NB4 (cell line): ENCODE measurements at places on chromosomes 11 and 22.

- peak; percentile 45 for DNase-seq
Observed at GRCh38 chr11:69641681-69642548, 959 bp downstream of the CCND1 start.

DNA sequence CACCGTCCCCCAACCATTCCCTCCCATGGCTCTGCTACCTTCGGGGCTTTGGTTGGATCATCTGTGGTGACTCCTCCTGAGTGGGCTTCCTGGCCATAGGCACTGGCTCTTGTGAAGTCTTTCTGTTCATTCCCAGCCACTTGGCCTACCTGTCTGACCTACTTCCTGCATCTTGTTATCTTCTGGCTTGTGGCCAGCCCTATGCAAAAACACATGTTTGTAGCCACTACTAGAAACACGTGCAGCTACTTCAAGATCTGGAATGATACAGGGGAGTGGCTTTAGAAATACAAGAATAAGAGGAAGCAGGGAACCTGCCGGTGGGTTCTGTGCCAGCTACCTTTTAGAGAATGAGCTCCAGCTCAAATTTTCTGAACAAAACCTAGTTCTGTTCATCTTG is 20.9 kb downstream of the RCOR2 start:
- DNase-seq, result no peak

- no peak for DNase-seq
Observed at GRCh38 chr11:21866781-21867180, 326.1 kb upstream of the ANO5 start.

DNA sequence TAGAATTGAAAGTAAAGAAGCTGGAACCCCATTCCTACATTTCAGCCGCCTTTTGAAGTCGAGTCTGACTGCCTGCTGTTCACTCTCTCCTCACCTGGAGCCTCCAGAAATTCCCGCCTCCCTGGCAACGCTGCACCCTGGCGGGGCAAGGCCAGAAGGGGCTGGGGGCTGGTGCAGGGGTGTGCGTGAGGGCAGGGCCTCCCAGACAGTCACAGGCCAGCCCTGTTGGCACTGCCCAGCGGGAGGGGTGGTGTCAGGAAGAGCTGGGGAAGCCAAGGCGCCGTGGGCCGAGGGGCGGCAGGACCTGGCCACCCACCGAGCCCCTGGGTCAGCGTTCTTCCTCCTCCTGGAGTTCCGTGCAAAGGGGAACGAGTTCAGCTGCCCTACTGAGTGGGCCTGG is 123.2 kb downstream of the KCNQ1OT1 start:
- DNase-seq, result no peak

GRCh38 chr11:61369372-61370348 is 7.5 kb downstream of the TMEM138 start:
- no peak for DNase-seq

- no peak for DNase-seq
Observed at GRCh38 chr11:108693852-108694251, 29.0 kb downstream of the DDX10 start.

DNA sequence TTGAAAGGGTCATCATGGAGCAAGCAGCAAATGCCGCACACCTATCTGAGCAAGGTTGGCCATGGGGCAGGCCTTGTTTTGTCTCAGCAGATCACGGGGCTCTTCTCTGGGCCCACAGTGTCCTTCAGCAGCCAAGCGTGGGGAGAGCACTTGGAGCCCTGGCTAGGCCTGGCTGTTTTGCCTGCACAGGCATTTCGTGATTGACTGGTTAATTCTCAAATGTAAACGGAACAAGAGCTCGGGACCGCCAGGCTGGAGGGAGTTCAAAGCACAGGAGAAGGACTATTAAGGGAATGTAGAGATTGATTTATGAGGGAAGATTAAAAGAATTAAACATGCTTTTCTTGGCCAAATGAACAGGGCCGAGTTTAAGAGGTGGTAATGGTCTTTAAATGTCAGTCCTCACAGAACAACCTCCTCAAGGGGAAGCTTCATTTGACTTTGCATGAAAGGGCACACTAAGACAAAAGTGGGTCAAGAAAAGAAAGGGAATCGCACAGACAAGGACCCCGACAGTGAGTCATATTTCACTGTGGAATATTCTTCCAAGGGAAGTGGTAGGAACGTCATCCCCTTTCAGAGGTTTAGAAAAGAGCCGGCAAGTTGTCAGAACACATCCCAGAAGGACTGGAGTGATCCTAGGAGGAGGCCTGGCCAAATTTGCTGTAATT is 20.7 kb downstream of the SPON1 start:
- no peak for DNase-seq

GRCh38 chr11:100687630-100688395 is 725 bp downstream of the ARHGAP42 start:
- peak; percentile 25 for DNase-seq

DNA sequence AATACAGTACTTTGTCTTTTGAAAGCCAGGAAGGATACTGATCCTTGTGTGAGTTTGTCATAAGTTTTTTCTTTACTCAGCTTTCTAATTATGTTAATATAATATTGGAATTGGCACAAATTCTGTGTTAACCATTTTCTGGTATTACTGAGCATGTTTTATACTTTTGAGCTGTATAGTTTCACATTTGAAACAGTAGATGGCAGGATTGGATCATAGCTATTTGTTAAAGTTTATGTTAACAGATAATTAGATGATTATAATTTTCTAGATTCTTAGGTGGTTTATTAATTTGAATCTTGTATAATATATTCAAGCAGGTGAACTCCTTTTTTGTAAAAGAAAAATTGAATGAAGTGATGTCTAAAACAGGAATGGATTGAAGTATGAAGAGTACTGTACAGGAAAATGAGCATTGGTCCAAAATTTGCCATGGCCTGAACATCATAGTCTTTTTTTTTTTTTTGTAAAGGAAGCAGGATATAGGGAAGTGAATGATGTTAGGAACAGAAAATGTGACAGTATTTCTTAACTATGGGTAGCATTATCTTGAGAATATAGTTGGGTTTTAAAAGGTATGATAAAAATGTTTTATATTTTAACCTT is 102.0 kb downstream of the CYP2R1 start:
- DNase-seq, result peak; percentile 26

- no peak for DNase-seq
Observed at GRCh38 chr22:27110665-27111451, 453.5 kb downstream of the MIAT start.

DNA sequence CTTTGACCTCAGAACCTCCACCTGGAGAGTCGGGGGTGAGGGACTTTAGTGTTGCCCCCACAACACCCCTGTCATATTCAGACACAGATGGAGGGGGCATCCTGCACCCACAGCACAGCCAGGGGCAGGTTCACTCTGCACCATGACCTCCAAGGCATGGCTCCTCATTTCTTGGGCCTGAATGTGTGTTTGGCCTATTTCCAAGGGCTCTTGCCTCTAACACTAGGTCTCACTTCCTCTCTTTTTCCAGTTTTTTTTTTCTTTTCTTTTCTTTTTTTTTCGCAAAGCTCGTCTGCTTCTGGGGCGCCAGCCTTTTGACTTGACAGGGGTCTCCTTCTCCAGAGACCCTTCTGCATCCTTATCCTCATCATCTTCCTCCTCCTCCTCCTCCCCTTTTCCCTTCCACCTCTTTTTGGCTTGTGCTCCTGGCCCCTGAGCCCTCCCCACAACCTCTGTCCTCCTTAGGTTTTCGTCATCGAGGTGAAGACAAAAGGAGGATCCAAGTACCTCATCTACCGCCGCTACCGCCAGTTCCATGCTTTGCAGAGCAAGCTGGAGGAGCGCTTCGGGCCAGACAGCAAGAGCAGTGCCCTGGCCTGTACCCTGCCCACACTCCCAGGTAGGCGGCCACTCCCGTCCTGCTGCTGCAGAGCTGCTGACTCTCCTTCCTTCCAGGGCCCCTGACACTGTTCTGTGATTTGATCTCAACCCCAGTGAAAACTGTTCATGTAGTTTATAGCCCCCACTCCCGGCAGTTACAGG is 3.8 kb downstream of the NCF4 start:
- DNase-seq, result no peak

- no peak for DNase-seq
Observed at GRCh38 chr11:46631676-46632075, 14.3 kb downstream of the ATG13 start.

- DNase-seq, result no peak
Observed at GRCh38 chr22:37672920-37673455, 2.4 kb upstream of the LGALS1 start.

DNA sequence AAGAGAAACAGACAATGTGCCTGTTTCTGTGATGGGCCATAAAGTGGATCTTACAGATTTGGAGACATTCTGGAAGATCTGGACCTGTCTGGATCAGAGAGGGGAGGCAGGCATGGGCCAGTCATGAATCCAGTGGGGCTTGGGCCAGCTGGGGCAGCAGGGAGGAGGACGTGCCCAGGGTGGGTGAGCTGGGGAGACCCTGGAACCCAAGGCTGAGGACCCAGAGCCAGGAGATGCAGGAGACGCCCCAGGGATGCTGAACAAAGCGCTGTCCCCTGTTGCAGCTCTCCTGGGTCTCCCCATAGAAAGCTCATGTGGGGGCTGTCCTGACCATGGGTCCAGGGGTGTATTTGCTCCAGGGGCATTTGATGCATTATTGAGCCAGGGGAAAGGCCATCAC is 1.5 kb upstream of the APOBEC3A start:
- DNase-seq, result no peak

DNA sequence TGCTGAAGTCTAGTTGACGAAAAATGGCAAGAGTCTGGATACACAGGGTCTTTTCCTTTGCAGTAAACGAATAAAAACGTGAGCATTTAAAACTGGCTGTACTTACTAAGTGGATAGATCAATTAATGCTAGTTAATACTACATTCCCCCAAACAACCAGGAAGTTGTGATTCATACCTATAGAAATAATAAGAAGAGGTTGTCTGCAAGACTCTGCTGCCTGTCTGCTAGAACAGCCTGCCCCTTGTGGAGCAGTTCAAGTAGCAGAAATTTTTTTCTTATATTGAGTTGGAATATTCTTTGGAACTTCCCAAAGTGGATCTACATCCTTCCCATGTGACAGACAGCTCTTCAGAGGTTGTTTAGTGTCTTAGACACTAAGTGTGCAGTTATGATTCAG is 86.8 kb downstream of the TEAD1 start:
- no peak for DNase-seq

DNA sequence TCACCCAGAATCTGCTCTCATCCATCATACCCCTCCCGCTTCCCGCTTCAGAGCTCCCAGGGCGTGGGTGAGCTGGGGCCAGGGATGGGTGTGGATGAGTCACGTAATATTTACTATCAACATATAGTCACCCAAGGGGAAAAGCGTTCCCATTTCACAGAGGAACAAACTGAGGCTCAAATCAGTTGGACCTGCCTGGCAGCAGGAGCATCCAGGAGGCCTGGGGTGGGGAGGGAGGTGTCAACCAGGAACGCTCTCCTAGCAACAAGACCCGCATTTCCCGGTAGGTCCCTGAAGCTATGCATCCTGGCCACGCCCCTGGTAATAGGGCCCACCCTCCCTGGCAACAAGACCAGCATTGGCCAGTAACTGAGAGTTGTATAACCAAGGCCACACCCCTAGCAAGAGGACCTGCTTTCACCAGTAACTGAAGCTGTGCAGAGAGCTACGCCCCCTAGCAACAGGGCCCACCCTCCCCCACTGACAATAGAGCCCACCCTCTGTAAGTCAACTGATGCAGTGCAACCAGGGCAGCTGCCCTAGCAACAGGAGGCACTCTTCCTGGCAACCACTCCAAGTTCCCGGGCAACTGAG is 32.7 kb upstream of the TXNRD2 start:
- peak; percentile 85 for DNase-seq

DNA sequence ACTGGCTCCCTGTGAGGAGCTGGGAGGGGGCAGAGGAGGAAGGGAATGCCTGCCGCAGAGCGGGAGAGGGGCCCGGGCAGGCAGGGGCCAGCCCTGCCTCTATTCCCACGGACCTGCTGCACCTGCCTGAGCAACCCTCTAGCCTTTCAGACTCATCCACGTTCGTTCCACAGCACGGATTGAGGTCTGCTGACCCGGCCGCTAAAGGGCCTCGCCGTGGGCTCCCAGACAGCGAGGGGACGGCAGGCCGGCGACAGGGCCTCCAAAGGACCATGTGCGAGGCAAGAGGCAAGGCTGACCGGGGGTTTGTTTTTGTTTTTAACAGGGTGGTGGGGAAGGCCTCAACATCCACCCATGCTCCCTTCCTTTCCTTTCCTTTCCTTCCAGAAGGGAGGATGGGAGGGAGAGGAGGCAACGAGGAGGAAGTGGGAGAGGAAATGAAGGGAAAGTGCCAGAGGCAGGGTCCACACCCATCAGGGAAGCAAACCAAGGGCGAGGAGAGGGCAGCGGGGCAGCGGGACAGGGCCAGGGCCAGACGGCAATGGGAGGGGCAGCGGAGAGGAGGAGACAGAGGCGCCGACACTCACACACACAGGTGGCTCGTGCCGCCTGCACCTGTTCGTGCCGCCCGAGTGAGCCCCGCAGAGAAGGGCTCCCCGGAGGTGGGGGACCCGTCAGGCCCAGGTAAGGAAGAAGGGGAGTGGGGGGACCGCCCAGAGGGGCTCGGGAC is 7.5 kb downstream of the LRFN4 start:
- DNase-seq, result no peak

- DNase-seq, result peak; percentile 74
Observed at GRCh38 chr22:17774206-17774925, at the start of gene BID. Gene BID (minus strand): TSS chr22:17774469. CDS start chr22:17750116, 24,353 bp downstream.

DNA sequence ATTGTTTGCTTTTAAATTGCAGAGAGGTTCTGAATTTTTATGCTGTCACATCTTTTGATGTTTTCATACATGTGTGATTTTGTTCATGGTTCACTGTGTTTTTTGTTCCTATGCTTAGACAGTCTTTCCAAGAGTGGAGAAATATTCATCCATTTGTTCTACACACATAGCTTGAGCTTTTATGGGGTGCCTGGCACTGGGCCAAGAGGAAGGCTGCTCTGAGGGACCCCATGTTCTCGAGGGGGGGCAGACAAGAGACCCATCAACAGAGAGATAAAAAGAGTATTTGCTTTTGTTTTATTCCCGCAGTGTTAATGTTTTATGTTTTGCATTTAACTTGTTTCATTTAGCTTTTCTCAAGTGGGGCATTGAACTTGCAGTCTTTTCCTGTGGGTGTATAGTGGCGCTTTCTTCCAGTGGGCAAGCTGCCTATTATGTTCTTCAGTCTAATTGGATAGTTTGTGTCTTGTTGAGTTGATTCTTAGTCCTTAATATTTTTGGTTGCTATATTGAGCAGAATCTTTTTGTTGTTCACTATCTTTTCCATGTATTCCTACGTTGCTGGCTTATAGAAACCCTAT is 57.7 kb downstream of the CABIN1 start:
- DNase-seq, result no peak

DNA sequence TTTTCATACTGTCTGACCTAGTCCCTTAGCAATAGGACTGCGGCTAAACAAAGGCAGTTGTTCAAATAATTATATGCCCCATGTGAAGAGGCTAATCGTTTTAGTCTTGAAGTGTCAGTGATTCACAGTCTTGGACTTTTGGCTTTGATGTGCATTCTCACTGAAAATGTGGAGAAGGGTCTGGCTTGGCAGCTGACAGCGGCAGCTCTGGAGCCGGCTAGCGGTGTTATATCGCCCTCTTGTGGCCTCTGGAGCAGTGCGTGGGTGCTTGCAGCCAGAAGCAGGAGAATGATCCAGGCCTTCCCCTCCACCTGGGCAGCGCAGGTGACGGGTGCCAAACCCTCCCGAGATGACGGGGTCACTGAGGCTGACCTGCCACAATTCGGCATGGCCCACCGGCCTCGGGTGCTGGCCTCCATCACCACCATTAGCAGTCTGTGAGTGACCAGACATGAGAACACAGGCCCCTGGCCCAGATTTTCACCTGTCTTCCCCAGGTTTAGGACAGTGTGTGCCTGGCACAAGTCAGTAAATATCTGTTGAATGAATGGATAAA is 90.3 kb upstream of the PITPNB start:
- DNase-seq, result peak; percentile 77

- DNase-seq, result peak; percentile 78
Observed at GRCh38 chr22:33438273-33438672, 380.1 kb upstream of the SYN3 start.
